Fibroblast of skin of left biceps (primary cell): ENCODE measurements at places on chromosomes 11 and 22.

DNA sequence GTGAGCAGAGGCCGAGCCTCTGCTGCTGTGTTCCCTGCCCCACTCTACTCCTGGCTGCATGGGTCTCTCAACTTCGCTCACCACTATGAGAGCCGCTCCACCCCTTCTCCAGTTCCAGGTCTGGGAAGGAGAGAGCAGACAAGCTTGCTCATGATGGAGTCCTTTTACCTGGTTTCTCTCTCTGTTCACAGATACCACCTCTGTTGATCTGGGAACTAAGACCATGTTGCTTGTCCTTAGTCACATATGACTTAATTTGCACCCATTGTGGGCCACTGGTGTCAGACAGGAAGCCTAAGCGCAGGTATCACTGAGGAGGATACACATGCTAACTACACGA, 26.8 kb downstream of the MCM5 start:
- DNase-seq, result no peak

- no peak for DNase-seq
Observed at GRCh38 chr11:47982616-47983015, 2.3 kb downstream of the PTPRJ start.

DNA sequence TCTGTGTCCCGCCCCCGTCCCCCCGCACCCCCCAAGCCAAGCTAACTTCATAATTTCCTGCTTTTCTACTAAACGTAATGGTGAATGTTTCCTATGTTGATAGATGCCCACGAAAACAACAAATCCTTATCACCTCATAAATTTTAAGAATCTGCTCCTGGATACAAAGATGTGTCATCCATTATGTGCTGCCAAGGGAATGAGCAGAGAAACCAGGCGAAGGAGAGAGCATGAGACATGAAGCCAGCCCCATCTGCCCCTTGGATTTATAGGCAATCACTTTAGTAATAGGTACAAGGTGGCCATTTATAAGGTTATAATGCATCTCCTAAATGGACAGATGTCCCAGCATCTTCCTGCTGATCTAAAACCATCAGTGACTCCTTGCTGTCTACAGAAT, 30.3 kb downstream of the LAYN start:
- no peak for DNase-seq

DNA sequence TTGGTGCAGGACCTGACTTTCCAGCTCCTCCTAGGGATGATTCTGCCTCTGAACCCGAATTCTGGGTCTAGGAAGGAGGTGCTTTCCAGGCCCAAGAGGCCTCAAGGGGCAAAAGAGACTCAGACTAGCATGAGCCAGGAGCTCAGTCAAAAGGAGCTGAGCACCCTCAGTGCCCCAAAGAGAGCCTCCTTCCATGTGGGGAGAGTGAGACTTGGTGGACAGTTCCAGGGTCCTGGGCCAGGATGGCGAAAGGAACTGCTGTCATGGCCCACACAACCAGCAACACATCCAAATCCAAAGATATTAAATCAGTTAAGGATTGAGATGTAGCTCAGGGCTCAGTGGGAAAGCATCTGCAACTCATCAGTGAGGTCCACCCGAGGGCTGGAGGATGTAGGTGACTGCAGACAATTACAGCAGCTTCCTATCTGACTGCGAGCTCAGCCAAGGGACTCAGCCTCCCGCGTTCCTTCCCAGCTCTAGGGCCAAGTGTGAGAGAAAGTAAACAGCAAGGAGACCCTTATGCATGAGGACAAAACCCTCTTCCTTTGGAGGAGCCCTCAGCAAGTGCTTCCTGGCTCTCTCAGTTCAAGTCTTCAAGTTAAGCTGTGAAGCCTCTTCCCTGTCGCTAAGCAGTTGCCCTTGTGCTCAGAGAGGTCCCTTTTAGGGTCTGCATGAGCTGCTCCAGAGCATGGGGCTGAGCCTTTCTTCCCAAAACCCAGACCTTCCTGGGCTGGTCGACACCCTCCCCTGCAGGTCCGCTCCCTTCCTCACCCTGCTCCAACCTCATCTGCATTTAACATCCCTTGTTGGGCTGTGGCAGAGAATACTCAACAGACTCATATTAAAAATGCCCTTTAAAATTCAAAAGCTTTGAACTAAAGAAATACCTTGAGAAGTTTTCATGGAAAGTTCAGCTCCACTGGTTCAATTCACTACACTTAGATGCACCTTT, 35.8 kb downstream of the C11orf58 start:
- DNase-seq, result no peak
